Stimulated activated CD4-positive, alpha-beta T cell treated with anti-CD3 and anti-CD28 coated beads, TNF-alpha, amount 100 ng/mL, for 48 hours (primary cell): ENCODE measurements at places on chromosomes 3 and 15.

- no peak for DNase-seq
Measured at GRCh38 chr15:66841953-66842681, 140.1 kb downstream of the SMAD6 start.

- DNase-seq: no peak
Measured at GRCh38 chr3:129005526-129006303, 4.6 kb downstream of the EFCC1 start.

GRCh38 chr15:68795298-68795848 lies 25.3 kb downstream of the ANP32A start:
- peak; percentile 52 for DNase-seq

DNA sequence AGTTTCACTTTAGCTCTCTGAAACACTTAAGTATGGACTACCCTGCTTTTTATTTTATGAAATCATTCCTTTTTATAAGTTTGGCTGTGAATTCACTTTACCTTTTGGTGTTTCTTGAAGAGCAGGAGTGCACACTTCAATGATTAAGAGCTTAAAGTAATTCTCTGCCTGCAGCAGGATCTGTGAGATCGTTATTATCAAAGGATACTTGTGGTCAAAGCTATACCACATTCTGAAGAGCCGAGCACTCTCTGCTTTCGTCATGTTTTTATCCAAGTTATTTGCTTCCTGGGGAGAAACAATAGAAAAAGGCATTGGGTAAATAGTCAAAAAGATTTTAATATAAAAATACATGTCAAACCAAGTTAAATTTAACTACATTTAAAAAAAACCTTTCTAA lies 243.7 kb downstream of the CHST2 start:
- no peak for DNase-seq

- DNase-seq: no peak
Measured at GRCh38 chr3:45910892-45911291, 24.5 kb downstream of the CCR9 start.

DNA sequence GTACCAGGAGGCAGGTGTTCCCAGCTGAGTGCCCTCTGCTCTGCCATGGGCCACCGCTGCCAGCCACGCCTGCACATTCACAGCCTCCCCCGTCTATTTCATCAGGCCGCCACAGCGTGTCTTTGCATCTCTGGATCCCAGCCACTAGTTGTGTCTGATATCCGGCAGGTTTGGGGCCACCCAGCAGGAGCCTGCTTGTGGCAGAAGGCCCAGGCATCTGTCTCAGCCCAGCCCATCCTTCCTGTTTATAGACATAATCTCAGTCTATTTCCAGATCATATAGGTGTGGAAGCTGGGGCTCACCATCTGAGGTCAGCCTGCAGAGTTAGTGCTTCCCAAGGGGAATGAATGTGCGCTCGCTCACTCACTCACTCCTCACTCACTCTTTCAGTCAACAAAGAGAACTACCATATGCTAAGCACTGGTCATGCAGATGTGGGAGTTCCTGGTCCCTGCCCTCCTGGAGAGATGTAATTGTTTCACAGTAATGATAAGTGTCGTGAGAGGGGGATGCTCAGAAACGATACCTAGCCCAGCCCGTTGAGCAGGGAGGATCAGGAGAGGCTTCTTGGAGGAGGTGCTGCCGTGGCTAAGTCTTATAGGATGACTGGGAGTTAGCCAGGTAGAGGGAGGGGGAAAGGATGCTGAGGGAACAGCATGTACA lies 60.6 kb downstream of the FGD5 start:
- DNase-seq: no peak

DNA sequence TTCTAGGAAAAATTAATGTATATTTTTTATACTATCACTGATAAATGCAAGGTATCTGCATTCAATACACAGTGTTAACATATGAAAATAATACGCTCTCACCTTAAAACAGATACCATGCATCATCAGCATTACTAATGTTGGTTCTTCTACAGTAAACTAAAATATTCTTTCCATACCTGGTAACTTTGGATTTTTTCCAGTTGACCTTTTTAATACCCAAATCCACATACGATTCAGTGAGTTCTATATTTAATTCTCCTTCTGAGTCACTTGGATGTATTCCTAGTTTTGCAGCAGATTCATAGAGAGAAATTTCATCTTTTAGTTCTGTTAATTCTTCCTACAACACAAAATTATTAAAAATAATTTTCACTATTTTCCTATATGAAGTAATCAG lies 29.9 kb downstream of the CEP152 start:
- DNase-seq: no peak

- DNase-seq: no peak
Measured at GRCh38 chr15:81754078-81754477, 291.7 kb downstream of the MEX3B start.

DNA sequence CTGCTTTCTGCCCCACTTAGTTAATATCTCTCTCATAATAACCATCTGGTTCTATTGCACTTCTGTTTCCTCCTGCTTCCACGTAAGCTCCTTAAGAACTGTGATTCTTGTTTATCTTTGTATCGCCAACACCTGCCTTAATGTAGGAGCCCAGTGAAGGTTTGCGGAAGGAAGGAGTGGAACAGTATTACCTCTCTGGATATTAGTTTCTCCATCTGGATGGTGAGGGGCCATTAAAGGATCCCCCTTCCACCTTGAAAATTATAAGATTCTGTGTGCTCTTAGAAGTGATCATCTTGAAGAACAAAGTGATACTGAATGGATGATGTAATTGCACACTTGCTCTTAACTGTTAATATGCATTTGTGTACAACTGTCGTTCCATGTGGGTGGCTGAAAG lies 2.2 kb downstream of the CHRNA5 start:
- no peak for DNase-seq

DNA sequence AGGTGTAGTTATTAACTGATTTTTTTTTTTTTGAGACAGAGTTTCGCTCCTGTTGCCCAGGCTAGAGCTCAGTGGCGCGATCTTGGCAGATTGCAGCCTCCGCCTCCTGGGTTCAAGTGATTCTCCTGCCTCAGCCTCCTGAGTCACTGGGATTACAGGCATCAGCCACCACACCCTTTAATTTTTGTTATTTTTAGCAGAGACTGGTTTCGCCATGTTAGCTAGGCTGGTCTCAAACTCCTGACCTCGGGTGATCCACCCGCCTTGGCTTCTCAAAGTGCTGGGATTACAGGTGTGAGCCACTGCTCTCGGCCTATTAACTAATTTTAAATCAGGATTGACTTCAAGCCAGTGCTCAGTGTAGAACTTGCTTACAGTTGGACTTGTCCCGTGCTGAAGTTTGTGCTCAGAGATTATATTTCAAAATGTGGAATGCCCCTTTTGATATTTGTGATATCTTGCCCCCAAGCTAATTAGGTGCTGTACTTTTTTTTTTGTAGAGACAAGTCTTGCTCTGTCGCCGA lies 6.0 kb downstream of the SKIL start:
- DNase-seq: no peak

GRCh38 chr3:66499881-66500575 lies 794 bp downstream of the LRIG1 start:
- DNase-seq: no peak

DNA sequence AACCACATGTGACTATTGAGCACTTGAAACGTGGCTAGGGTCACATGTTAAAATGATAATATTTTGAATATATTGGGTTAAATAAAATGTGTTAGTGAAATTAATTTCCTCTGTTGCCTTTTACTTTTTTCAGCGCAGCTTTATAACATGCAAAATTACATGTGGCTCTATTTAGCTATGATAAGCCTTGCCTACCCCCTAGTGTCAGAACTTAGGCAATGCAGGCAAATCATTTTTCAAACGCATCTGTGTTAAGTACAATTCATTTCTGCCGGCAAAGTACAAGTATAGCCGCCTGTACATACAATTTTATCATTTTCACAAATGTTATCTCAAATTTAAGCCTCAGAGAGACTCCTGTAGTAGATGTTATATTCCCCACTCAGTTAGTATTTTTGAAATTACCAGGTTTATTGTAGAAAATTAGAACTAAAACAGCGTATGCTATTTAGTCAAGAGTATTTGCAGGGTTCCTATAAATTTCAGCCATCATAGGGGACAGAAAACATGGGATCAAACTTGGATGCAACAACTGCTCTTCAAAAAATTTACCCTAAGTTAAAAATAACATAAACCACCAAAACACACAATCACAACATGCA lies 56.1 kb downstream of the TAFA4 start:
- peak; percentile 15 for DNase-seq

DNA sequence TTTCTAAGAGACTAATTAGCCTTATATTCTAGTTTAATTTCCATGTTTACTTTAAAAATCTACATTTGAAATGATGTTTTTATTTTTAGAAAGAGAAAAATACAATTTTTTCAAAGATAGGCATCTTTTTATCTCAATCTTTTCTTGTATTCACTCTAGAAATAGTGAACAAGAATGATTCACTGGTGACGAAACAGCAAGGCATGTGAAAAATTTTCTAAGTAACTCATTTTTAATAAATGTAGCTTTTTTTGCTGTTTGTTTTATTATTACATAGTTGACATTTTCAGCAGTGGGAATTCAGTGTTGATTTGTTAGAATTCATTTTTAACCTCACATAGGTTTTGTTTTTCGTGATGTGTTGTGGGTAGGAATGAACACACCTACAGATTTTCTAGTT lies 1226.4 kb downstream of the NSUN3 start:
- DNase-seq: no peak

DNA sequence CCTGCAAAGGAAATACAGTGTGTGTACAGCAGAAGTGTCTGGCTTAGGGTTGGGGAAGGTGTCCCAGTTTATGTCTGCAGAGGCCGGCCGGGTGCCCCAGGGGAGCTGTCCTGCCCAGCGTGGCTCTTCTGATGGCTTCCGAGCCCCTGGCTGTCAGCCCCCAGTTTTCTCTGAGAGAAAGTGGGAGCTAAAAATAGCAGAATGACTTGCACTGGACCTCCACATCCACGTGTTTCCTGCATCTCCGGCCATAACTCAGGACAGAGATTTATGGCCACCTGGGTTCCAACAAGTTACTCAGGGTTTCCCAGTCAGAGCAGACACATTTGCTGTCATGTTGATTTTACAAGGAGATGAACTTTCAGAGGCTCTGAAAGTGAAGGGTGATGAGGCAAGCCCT lies 192.0 kb downstream of the ATP10A start:
- no peak for DNase-seq

DNA sequence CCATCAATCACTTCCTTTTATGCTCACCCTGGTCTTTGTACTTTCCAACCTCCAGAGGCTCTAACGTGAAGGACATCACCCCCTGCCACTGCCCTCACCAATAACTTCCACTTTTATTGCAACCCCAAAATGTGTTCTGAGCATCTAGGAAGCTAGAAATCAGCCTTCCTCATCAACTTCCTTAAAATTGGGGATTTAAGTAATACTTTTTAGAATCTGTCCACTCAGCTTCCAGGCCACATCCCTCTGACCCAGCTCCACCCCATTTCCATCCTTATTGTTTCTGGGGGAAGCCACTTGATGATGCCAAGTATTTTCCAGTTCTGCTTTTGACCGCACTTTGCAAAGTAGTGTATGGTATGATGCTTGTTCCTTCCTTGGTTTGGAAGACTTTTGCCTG lies 73.5 kb upstream of the XCR1 start:
- DNase-seq: no peak

DNA sequence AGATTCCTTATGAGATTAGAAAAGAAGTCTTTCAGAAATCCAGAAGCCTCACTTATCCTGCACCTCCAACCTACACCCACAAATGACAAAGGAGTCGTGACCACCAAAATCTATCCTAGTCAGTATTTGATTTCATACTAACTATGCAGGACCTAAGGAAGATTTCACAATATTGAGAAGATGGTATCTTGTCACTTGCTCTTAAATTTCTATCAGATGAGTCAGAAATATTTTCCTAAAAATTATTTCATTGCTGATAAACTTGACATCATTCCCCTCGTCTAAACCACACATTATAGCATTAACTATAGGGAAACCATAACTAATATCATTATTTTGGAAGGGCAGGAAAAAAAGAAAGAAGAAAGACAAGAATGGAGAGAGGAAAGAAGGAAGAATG lies 138.0 kb upstream of the THBS1 start:
- no peak for DNase-seq

GRCh38 chr3:24682141-24682547 lies 187.5 kb upstream of the THRB start:
- no peak for DNase-seq

- no peak for DNase-seq
Measured at GRCh38 chr15:42068601-42069000, 25.8 kb downstream of the PLA2G4D start.

DNA sequence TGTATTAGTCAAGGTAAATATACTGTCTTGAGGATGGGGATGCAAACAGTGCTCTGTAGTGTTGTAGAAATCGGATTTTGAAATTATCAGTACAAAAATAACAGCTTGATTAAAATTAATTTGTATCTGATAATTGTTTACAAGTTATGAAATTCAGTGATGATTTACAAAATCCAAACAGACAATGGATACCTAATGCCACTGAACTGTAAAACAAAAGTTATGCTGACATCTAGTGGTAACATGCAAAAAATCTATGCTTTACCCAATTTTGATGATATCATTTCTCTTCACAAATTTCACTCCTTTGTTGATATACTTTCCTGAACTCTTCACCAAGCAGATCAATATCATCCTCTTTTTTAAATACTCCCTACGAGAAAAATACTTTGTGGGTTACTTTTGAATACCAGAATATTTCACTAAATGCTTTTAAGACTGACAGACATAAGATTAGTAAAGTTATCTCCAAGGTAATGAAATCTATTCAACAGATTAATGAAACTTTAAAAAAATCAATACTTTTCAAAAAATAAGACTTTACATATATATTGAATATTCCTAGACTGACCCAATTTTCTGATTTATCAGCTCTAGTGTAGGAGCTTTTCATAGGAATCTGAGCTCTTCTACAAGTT lies 36.0 kb downstream of the MNS1 start:
- no peak for DNase-seq

DNA sequence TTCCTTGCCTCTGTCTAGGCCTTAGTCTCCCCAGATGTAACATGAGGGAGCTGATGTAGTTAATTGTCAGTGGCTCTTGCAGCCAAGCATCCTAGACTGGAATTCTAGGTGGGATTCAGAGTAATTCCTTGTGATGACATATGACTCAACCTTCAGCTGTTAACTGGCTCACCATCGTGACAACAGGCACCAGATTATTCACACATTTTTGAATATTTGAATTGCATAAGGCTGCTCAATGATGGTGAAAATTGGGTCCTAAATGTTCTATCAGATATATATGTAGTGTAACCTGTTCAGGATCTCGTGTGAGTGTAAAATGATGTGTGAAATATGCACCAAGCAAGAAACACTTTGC lies 405.1 kb downstream of the LPP start:
- no peak for DNase-seq

GRCh38 chr3:155983834-155984474 lies 113.5 kb downstream of the GMPS start:
- no peak for DNase-seq
